ENCODE measurements at places on chromosomes 7 and 10.

DNA sequence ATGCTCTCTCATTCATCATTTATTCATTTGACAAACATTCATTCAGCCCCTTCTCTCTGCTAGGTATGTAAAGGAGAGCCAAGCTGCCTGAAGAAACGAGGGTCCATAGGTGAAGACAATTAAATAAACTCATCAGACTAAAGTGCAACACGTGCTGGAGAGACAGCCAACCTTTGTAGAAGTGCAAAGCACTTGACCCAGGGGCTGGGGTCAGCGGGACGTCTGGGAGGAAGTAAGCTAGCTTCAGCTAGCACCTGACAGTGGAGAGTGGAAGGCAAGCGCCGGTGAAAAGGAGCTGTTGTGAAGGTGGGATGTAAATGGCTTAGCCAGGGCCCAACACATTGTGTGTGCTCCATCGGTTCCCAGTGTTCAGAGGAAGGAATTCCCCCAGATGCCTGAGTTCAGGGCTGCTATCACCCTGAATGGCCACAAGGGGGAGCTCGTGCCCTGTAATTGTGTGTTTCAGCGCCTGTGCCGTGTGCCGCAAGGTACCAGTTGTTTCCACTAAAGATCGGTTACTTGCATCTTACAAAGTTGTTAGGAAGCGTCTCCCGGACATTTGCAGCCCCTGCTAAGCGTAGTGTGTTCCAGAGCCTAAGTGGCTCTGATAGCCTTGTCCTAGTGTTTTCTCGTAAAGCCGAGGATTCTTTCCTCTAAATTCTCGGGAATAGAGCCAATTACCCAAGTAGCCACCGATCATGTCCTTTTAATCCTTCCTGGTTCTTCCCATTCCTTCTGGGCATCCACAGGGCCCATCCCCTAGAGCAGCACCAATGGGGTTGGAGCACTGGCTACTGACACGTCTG lies 30.6 kb downstream of the TLX1 start:
- DNase-seq, result peak; percentile 91

GRCh38 chr7:149558149-149558861 lies 60.7 kb upstream of the ZNF746 start:
- no peak for DNase-seq

DNA sequence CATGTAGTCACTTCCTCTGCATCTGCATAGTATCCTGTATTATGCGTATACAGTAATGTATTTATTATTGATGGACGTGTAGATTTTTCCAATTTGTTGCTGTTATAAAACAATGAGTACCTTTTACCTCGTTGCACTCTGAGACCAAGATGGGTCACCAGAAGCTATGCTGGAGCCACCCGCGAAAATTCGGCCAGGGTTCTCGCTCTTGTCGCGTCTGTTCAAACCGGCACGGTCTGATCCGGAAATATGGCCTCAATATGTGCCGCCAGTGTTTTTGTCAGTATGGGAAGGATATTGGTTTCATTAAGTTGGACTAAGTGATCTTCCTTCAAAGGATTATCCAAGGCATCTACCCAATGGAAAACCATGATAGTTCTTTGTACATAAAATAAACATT lies 1.0 kb downstream of the PSMC2 start:
- DNase-seq, result no peak

GRCh38 chr10:51266496-51266895 lies 192.2 kb downstream of the PRKG1 start:
- DNase-seq, result no peak

DNA sequence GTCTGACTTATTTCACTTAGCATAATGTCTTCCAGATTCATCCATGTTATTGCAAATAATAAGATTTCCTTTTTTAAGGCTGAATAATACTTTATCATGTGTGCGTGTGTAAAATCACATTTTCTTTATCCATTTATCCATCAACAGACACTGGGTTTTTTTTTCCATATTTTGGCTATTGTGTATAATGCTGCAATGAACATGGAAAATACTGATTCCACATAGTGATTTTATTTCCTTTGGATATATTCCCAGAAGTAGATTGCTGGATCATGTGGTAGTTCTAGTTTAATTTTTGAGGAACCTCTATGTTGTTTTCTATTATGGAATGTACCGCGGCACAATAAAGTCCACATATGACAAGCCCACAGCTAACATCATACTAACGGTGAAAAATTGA lies 180.1 kb downstream of the PON1 start:
- DNase-seq, result no peak

- no peak for DNase-seq
Observed at GRCh38 chr10:24382045-24382444, 173.1 kb downstream of the KIAA1217 start.

GRCh38 chr10:124019886-124020797 lies 73.3 kb downstream of the CHST15 start:
- peak; percentile 63 for DNase-seq

DNA sequence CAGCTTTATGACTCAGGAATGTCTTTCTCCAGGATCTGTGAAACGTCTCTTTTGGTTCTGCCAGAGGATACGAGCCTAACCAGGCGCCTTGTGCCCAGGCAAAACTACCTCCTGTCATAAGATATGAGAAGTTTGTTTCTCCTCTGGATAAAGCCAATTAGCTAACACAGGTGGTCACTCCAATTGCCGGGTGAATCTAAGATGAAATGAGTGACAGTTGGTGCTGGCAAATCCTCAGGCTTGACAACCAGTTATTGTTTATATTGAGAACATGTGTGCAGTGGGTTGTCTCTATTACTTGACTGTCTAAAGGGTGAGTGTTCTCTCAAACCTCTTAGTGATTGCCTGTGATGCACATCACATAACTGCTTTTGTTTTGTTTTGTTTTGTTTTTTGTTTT lies 449.1 kb downstream of the XPNPEP1 start:
- DNase-seq, result no peak

GRCh38 chr7:122337011-122337410 lies 32.5 kb upstream of the FEZF1 start:
- peak; percentile 76 for DNase-seq

DNA sequence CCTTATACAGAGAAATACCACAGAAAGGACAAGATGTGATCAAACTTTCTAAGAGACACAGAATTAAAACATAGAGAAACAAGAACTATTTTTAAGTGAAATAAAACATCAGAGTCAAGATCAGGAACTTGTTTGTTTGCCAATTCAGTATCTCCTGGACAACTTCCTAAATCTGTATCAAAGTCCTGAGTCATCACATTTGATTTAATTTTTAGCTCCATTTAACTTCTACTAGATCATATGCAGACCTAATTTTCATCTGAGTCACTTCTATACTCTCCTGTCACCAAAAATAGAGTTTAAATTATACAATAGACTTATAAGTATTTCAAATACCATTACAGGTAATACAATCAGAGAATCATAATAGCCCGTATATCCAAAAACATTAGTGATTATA lies 268.1 kb downstream of the PRKG1 start:
- DNase-seq, result no peak

DNA sequence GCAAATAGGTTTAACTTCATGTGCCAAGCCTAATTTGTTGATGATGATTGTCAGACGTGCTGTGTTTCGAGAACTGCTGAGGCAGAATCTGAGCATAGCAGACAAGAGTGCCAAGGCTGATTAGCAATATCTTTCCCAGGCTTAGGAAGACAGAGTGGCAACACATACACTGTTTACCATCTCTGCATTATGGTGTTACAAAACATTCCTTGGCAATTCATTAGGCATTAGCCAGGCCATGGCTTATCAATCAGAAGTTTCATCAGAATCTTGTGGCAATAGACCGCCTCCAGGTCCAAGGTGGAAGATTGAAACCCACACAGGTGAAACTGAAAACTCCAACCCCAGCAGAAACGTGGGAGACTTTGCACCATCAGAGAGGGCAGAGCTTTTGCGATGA lies 148.5 kb downstream of the AOAH start:
- DNase-seq, result no peak

GRCh38 chr7:14321947-14322346 lies 332.5 kb upstream of the ETV1 start:
- DNase-seq, result no peak

DNA sequence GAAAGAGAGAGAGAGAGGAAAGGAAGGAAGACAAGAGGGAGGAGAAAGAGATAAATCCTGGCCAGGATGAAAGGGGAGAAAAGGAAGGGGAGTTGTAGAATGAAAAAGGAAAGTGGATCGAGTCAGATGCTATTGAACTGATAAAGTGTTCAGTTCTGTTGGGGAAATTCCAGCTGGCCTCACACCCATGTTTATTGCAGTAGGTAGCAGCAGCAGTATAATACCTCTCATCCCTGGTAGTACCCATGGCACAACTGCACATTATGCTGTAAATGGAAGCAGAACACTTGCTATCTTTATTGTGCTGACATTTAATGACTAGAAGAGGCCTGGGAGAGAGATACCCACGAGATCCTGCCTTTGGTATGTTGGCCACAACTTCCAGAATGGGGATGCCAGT lies 178.1 kb downstream of the EVX1 start:
- no peak for DNase-seq

DNA sequence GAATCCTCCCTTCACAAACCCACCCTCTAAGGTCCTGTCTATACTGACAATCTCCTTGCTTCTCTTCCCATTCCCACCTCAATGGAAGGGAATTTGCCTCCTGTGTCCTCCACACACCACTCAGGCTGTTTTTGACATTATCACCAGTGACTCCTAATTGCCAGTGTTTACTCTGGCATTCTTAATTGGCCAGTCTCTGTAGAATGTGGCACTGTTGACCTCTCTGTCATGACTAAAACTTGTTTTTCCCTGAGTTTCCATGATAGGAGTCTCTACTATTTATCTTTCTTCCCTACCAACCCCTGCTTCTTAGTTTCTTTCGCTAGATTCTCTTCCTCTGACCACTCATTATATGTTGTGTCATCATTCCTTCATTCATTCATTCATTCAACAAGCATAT lies 12.1 kb downstream of the SLC16A12 start:
- DNase-seq, result no peak

GRCh38 chr10:121532292-121532864 lies 65.9 kb downstream of the FGFR2 start:
- peak; percentile 23 for DNase-seq
